ENCODE measurements at places on chromosomes 16 and 17.
A peak's percentile ranks its signal among the peaks of the same experiment; 100 is the strongest.

GRCh38 chr16:48153774-48154173, 2.0 kb downstream of the ABCC12 start:
- no peak for DNase-seq

DNA sequence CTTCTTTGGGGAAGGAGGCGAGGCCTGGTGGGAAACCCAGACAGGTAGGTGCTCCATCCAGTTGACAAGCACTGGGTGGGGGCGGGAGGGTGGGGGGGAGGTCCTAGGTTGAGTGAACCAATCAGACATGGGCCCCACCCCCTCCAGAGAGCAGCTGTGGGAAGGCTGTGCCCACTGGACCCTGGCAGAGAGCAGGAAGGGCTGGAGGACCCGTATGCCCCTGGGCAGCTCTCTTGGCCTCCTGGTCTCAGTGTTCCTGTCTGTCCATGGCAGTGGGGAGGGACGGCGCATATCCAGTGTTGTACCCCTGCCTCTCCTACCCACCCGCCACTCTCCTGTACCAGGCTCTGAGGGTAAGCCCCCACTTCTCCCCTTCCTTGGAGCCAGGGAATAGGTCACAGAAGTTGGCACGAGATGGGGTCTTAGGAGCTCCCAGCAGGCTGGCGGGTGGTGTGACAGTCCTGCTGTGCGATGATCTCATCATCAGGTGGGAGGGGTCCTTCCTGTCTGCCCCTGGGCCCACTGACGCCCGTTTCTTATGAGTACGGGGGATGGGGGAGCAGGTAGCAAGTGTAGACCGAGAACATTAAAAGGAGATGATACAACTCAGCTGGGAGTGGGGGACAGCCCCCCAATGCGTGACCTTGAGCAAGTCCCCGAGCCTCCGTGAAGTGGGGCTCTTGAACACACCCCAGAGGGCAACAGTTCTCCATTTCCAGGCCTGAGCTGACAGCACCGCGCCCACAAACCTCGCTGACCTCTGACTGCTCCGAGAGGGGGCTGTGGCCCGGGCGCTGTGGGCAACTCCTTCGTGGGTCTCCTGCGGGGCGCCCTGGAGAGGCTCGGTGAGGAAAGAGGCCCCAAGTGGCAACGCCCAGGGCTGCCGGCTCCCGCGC, 1.2 kb upstream of the ZFPM1 start:
- DNase-seq: no peak

GRCh38 chr16:87248714-87249113, 68.5 kb downstream of the C16orf95 start:
- DNase-seq: no peak

- DNase-seq: no peak
Observed at GRCh38 chr17:1484060-1484535, 8.4 kb downstream of the MYO1C start.

- no peak for DNase-seq
Observed at GRCh38 chr16:58658796-58659211, 25.8 kb downstream of the SLC38A7 start.

DNA sequence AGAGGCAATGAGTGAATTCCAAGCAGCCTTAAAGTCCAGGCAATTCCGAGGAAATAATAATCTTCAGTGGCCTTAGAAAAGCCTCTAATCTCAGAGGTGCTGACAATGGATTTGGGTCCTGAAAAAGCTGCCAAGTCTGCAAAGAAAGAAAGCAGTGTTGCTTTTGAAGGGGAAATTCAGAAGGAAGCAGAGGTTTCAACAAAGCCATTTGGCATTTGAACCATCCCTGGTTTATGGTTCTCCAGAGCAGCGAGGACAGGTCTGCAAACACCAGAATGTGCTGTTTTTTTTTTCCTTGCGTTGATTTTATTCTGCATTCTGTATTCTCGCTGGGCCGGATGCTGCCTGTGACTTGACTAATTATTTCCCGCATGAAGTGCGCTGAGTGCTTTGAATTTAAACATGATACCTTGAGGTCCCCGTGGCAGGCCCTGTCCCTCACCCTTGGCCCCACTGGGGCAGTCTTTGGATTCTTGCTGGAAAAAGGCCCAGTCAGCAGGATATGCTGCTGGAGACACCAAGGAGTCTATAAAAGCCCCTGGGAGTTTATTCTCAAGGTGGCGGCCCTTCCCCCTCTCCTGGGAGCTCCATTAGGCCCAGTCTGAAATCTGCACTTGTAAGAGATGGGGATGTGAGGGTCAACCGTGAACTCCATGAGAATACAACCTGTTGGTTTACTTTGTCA, 338.3 kb downstream of the HAPSTR1 start:
- no peak for DNase-seq

GRCh38 chr16:57093666-57094564, 1.5 kb downstream of the CPNE2 start:
- no peak for DNase-seq

DNA sequence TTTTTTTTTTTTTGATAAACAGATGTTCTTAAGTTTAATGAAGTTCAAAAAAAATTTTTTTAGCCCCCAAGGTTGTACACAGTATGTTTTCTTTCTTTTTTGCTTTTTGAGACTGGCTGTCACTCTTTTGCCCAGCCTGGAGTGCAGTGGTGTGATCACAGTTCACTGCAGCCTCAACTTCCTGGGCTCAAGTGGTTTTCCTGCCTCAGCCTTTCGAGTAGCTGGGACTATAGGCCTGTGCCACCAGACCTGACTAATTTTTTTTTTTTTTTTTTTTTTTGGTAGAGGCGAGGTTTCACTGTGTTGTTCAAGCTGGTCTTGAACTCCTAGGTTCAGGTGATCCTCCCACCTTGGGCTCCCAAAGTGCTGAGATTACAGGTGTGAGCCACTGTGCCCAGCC, 12.8 kb downstream of the ITGAE start:
- peak; percentile 58 for DNase-seq

- DNase-seq: no peak
Observed at GRCh38 chr17:75498726-75499213, 16.6 kb downstream of the CASKIN2 start.

DNA sequence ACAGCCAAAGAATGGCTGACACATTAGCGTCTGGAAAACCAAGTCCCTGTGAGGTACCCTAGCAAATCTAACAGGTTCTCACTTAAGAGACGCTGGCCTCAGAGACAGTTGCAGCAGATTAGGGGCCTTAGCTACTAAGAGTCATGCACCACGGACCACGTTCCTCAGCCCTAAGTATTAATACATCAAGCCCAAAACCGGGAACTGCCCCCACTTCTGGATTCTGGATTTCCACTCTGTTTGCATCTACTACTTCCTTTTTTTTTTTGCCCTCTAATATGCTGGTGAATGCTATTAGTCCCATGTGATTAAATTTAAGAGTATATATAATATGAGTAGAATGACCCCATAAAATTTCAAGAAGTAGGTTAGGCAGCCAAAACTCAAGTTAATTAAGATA, 775 bp upstream of the TERB1 start:
- DNase-seq: no peak

GRCh38 chr16:11783319-11784037, 13.6 kb downstream of the ZC3H7A start:
- DNase-seq: peak; percentile 87

GRCh38 chr17:43402078-43402477, 3.3 kb downstream of the ARL4D start:
- DNase-seq: no peak

DNA sequence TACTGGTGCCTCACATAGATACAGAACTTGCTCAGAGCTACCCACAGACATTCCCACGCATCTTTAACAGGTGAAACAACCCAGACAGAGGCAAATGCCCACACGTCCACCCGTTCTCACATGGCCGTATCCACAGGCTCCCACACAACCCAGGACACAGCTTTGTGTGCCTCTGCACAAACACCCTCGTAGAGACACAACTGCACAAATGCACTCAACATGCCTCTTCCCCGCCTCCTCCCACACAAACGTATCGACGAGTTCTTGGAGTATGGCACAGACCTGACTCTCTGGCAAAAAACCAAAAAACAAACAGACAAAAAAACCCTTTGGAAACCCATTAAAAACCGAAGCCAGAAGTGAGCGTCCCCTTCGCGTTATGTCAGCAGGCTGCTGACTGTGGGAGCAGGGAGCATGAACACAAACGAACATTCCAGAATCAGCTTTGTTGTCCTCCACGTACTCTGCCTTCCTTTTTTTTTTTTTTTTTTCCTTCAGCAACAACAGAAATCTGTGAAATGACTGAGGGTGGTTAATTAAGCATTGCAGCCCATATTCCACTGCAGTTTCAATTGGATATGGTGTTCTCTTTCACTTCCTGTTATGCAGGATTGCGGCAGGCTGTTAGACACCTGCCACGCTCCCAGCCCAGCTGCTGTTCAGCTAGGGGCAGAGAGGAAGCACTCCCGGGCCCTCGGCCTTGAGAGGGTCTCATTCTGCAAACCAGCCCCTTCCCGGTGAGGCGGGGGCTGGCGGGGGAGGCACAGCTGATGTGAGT, 313.7 kb downstream of the MAF start:
- DNase-seq: peak; percentile 39

- DNase-seq: peak; percentile 56
Observed at GRCh38 chr16:85245307-85246172, 133.3 kb upstream of the CIBAR2 start.

DNA sequence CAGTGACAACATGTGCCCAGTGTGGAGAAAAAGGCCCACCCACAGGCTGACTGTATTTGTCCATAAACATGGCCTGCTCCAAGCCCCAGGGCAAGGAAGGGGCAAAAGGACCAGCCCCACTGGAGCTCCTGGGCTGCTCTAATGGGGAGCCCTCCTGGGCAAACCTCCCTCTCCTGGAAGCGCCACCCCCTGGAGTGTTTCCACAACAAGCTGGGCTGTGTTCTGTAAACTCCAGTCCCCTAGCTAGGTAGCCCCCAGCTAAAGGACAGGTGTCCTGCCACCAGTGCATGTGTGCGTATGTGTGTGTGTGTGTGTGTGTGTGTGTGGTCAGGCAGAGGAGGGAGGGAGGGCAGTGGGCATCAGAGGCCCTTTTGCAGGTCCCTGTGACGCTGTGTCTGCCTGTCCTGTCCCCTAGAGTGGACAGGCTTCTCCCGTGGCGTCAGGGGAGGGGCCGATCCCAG, 11.3 kb upstream of the STAC2 start:
- DNase-seq: no peak

- peak; percentile 27 for DNase-seq
Observed at GRCh38 chr16:69131167-69131838, 1.1 kb downstream of the CHTF8 start.

GRCh38 chr16:397736-398332, 835 bp downstream of the NME4 start:
- peak; percentile 26 for DNase-seq

DNA sequence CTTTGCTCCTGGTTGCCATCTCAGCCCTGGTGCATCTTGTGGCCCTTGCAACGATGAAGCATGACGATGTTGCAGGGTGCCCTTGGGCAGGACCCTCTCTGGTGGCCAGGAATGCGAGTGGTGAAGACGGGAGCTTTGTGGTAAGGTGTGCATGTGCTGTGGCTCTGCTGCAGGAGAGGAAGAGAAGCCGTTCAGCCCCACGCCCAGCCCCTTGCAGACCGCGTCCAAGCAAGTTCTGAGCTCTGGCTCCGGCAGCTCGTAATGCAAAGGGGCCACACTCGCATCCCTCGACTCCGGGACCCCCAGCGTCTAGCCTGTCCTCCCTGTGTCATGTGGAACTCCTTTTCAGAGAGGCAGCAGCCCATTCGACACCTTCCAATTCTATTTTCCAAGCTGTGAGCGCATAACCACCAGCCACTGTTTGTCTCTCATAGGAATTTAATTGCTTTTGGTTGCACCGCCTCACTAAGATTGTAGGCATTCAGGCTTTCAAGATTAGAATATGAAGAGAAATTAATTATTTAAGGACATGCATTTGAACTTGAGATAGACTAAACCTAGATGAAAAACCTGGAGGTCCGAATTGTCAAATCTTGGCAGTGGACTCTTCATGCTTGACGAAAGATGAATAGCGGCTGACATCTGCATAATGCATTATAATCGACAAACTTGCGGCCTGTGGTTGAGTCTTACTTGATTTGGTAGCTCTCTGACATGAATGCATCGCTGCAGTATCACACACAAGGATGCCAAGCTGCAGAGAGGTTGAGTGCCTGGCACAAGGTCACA, 21.1 kb upstream of the KCNG4 start:
- DNase-seq: no peak

DNA sequence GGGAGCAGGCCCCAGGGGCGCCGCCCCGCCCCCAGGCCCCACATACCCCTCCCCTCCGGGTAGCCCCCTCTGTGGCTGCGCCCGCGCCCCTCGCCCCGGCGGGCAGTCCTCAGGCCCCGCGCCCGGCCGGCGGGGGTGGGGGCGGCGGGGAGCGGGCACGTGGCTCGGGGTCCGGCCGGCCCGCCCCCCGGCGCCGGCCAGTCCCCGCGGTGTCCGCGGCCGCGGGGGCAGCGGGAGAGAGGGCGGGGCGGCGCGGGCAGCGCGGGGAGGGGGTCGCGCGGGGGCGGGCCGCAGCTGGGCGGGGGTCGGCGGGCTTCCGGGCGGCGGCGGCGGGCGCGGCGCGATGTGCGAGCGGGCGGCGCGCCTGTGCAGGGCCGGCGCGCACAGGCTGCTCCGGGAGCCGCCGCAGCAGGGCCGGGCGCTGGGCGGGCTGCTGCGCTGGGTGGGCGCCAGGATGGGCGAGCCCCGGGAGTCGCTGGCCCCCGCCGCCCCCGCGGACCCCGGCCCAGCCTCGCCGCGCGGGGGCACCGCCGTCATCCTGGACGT, 335 bp downstream of the NECAB2 start:
- no peak for DNase-seq

- DNase-seq: no peak
Observed at GRCh38 chr17:14744761-14745473, 444.0 kb downstream of the HS3ST3B1 start.

DNA sequence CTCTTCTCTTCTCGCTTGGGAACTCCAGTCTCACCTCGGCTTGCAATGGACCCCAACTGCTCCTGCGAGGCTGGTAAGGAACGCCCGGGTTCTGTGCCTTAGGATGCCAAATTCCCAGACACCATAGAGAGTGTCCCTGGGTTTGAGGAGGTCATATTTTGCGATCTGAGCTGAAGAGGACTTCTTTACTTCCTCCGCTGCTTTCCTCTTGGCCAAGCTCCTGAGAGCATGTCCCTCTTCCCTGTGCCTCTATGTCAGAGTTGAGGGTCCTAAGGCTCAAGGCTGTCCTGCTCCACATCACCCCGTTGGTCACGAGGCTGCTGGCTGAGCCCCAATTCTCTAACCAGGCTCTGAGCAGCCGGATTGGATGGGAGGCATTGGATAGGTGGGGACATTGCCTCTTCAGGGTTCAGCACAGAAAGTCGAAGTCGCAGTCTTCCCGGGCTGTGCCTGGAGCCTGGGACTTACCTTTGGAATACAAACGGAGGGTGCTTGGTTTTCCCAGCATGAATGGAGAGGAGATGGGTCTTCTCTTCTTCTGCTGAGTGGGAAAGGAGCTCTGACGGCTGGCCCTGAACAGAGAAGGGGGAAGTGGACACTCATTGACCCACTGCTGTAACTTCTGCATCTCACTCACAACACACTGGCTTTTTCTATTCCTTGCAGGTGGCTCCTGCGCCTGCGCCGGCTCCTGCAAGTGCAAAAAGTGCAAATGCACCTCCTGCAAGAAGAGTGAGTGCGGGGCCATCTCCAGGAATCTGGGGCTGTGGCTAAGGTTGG, 416 bp downstream of the MT1H start:
- no peak for DNase-seq

GRCh38 chr17:44979426-44979995, 11.4 kb upstream of the C1QL1 start:
- DNase-seq: no peak

- DNase-seq: no peak
Observed at GRCh38 chr17:49624896-49625295, 49.2 kb downstream of the NXPH3 start.
